NCI-H187 (cell line): ENCODE measurements at places on chromosomes 7 and 10.
A peak's percentile ranks its signal among the peaks of the same experiment; 100 is the strongest.

DNA sequence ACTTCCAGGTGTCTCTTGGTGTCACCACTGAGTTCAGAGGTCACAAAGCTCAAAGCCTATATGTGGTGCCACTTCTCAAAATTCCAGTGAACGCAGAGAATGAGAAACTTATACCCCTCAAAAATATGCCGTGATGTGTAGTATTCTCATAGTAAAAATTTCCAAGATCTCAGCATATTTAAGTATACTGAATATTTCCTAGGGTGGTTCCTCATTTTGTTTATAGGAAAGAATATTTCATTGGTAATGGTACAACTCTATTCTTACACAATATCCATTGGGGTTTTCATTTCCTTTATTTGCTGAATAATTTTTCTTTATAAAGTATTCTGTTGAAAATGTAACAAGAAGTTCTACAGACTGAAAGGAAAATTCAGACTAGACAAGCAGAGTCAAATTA is 58.9 kb upstream of the ADO start:
- DNase-seq, result no peak

GRCh38 chr7:14507617-14508016 is 394.9 kb downstream of the DGKB start:
- DNase-seq, result no peak

GRCh38 chr10:110504111-110504735 is 6.5 kb downstream of the DUSP5 start:
- no peak for DNase-seq

DNA sequence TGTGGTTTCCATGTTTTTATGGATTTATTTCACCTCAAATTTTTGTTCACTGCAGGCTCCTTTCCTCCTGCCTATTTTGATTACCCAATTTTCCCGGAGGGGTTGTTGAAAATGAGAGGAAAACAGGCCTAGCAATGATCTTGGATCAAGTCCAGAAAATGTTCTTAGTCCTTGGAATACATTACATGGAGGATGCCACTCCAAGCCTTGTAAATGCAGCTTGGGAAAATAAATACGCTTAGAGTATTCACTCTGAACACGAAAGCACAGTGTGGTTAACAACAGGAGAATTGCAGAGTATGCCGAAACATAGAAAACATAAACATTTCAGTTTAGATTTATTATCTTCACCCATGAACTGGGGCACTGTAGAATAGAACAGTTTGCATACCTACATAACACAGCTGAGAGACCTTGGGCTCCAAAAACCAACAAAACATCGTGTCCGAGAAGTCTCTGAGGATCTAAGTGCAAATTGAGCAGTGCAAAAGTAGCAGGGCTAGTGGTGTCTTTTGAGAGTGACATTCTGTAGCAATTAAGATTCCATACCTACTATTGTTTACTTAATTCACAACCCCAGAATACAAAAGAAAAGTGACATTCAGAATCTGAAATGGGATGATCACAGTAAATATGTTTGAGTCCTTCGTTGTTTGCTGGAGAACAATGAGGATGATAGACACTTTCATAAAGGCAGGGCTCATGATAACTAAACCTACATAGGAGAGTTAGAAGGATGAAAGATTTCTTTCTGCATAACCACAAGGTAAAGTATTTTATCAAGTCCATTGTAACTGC is 7.6 kb upstream of the CD36 start:
- peak; percentile 67 for DNase-seq

- peak; percentile 11 for DNase-seq
Measured at GRCh38 chr10:43574001-43574892, at the start of gene ZNF239. Gene ZNF239 (minus strand): TSS chr10:43574616. CDS start chr10:43558079, 16,537 bp downstream.

- no peak for DNase-seq
Measured at GRCh38 chr10:30070001-30070685, 10.8 kb upstream of the JCAD start.

DNA sequence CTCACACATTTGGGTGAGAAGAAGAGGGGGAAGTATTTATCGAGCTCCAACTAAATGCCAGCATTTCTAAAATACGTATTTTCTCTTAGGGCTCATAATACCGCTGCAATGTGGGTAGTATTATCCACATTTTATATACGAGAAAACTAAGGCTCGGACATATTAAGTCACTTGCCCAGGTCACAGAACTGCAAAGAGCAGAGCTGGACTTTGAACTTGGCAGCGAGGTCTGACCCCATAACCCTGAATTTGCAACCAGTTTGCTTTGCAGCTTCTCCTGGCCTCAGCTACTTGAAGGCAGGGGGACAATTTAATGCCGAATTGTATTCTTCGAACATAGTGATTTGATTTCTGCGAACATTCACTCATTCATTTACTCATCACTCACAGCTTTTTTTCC is 7.2 kb downstream of the ABLIM1 start:
- DNase-seq, result no peak

- no peak for DNase-seq
Measured at GRCh38 chr10:8428654-8429053, 374.2 kb downstream of the GATA3 start.

GRCh38 chr7:157963526-157963925 is 624.1 kb downstream of the PTPRN2 start:
- DNase-seq, result no peak

DNA sequence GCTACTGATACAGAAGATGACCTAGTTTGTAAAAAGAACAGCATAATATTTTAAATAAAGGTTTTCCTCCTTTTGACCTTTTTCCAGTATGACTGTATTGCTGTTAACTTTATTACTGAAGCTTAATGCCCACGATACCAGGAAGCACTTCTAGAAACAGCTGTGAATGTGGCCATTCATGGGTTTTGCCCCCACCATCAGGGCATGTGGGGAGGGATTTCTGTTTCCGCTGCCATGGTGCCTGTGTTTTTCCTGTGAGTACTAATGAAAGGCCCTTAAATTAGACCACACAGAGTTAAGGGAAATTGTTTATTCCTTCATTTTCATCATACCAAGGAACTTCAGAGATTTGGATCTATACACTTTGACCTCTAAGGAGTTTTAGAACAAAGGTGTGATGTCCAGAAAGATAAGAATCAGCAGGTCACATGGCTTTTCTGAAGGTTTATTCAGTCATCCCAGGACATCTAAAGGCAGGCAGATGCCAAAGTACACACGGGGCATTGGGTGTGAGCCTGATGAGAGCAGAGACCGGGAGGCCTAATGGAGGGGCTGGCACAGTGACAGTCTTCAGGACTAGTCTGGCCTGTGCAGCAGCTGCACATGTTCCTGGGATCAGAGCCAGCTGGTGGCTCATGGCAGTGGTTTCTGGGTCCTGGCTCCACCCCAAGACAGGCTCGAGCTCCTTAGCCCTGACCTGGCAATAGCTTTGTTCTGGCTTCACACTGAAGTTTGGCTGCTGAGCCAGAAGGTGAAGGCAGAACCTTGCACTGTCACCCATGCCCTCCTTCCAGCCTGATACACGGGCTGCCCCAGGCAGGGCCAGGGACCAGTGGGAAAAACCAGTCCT is 190.9 kb downstream of the REEP3 start:
- DNase-seq, result peak; percentile 18

- no peak for DNase-seq
Measured at GRCh38 chr7:34224281-34224680, 318.9 kb downstream of the BMPER start.

DNA sequence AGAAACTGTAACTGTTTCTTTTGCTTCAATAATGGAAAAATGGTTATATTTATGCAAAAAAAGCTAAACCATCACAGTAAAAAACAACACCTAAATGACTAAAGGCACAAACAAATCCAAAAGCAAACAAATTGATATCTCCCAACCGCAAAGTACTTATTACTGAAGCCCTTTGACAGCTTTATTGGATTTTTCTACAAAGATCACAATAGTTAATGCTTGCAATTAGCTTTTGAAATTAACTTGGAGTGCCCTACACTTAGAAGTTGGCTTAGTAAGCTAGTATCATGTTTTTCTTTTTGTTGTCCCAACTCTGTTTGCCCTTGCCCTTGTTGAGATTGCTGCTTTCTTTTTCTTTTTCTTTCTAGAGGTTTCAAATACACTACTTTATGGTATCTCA is 257.5 kb downstream of the INHBA start:
- DNase-seq, result no peak

DNA sequence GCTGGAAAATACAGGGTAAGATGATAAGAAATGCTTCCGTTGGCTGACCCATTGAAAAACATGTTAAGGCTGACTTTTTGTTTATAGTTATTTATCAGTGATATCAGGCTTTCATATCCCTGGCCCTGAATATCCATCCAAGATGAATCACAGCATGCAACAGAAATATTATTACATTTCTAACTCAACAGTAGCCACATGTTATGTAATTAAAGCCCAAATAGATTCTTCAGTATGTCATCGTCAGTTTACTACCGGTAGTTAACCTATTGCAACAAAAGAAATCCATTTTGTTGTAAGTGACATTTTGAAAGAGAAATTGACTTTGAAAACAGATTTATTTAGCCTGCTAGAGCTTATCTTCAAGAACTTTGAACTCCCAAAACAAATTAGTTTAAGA is 354.1 kb upstream of the CELF2 start:
- DNase-seq, result no peak

- DNase-seq, result no peak
Measured at GRCh38 chr7:30831227-30831626, 60.0 kb downstream of the MINDY4 start.

DNA sequence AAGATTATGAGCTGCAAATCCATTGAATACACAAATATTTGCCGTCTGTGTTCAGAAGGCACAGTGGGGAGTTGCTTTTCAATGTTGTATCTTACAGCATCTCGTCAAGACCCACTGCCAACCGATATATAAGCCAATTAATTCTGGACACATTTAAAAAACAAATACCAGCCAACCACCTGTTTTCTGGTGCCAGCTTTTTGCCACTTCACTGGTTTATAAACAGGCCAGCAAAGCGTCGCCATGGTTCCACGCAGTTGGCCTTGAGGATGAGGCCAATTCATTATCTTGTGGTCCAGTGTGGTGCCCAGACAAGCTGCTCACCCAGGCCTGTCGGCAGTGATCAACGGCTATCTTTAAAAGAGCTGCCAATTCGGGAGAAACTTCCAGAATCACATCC is 321.0 kb downstream of the TCERG1L start:
- DNase-seq, result no peak

DNA sequence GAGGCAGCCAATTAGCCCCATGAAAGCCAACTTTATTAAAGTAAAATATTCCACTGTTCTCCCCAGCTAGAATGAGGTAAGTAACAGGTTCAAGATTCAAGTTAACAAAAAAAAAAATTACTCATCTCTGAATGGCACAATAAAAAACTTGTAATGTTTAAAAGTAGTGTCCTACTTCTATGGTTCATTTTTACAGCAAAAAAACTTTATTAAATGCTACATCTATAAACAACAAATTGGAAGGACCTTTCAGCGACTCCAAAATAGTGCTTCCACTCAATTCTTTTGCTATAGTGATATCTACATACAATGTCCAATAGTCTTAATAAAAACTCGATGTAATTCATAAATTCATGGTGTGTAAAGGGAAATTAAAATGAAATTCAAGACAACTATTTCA is 59.2 kb downstream of the EZH2 start:
- DNase-seq, result no peak

DNA sequence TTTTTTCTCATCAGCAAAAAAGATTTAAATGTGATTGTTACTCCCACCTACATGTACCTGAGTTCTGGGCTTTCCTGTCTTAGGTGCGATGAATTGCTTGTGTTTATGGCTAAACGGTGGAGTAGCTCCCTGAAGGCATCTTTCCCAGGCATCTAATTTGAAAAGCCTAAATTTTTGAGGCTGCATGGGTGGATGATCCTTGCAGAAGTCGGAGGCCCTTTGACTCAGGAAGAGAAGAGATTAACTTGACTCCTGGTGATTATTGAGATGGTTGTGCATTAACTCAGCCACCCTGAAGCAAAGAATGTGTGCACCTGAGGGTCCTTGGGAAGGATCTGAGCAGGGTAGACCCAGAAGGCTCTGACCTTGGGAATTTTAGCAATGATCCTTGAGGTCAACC is 155.6 kb upstream of the SEMA3C start:
- DNase-seq, result no peak

DNA sequence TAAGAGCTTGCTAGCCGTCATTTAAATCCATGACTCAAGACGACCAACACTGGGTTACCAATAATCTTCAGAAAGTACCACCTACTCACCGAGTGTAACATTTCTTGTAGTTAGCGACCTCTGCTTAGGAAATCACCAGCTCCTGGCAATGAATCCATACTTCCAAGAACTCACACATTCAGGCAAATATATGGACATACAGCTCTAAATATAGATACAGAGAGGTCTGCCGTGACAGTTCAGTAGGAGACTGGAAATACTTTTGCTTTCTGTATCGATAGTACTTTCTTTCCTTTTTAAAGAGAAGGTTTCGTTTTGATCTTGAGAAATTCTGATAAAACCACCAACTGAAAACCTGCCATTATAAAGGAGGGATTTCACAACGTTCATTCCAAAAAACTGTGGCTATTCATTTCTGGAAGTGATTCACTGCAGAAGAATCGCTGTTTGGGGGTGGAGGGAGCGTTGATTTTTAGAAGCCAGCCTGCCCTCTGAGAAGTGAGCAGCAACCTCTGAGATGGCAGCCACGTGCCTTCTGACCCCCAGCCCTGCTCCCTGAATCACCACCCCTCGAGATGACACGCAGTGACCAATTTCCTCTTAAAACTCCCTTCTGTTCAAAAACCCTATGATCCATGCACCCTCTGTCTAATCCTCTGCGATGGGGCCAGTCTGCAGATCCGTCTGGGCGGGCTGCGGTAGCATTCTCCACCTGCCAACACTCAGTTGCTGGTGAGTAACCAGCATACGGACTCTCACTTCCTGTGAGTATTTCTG is 179.0 kb upstream of the KLF14 start:
- DNase-seq, result no peak

GRCh38 chr7:118696879-118697278 is 472.4 kb downstream of the ANKRD7 start:
- DNase-seq, result no peak

DNA sequence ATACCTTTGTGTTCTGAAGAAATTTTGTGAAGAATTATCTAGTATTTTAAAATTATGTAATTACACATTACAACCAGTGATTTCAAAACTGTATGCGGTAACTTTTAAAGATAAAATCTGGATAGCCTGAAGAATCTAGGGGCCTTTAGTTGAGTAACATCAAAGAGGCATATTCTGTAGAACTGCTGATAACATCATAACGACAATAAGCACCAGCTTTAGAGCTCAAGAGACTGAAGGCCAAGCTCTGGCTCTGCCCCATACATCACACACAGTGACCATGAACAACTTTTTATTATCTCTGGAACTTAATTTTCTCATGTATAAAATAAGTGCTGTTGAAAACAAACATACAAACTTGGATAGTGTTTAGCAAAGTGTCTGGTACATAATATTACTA is 121.1 kb upstream of the RHOBTB1 start:
- DNase-seq, result no peak

DNA sequence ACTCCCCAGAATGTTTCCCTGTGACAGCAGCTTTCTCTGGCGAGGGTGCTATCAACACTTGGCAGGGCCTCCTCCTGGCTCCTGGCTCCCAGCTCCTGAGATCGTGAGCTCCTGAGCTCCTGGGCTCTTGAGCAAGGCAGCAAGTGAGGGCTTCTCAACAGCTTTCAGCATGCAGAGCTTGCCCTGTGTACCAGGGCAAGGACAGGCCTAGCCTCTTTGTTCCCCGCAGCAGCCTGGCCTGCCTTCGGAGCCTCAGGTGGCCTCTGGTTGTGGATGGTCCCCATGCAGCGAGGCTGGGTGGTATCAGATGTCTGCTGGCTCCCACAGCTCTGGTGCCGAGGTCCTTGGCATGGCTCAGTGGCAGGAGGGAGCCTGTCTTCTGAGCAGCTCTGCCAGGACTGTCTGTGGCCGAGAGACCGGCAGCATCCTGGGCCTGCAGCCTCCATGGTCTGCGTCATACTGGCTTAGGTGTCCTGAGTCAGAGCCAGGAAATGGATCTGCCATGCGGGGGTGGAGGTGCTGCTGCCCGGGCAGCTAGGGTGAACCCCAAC is 44.2 kb downstream of the ZMIZ1 start:
- no peak for DNase-seq

- DNase-seq, result no peak
Measured at GRCh38 chr10:6320320-6321010, 117.7 kb downstream of the PFKFB3 start.
